ENCODE measurements at places on chromosomes 16 and 17.

GRCh38 chr17:57674894-57675293, 70.2 kb downstream of the CCDC182 start:
- no peak for DNase-seq

DNA sequence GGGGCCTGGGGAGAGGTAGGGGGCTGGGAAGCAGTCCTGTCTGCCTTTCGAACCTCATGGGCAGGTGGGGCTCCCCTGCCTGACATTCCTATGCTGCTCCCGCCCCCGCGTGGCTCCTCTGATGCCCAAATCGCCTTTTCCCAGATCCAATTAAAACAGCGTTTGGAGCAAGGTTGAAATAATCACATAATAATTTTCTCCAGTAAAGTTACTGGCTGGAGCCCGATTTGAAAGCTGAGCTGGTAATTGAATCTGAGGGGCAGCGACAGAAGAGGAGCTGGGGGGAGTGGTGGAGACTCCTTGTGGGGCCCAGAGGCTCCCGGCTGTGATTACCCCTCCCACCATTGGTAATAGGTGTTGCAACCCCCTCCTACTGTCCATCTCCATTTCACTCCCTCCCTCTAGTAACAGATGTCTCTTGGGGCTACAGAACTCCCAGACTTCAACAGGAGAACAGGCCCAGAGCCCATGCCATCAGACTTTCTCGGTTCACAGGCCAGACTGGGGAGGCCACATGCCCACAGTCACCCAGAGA, 38.9 kb upstream of the C1QL1 start:
- DNase-seq = no peak

- DNase-seq = no peak
Observed at GRCh38 chr17:81966343-81967243, 5.6 kb upstream of the NOTUM start.

- no peak for DNase-seq
Observed at GRCh38 chr17:73427198-73427597, 115.4 kb upstream of the CDC42EP4 start.

DNA sequence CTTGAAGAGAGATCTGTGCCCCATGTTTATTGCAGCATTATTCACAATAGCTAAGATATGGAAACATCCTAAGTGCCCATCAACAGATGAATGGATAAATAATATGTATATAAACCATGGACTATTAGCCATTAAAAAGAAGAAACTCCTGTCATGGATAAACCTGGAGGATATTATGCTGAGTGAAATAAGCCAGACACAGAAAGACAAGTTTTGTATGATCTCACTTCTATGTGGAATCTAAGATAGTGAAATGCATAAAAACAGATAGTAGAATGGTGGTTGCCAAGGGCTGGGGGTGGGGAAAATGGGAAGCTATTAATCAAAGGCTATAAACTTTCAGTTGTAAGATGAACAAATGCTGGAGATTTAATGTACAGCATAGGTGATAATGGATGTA, 19.9 kb upstream of the HEATR6 start:
- DNase-seq = no peak

- DNase-seq = no peak
Observed at GRCh38 chr17:39673335-39674081, 5.3 kb downstream of the PNMT start.

DNA sequence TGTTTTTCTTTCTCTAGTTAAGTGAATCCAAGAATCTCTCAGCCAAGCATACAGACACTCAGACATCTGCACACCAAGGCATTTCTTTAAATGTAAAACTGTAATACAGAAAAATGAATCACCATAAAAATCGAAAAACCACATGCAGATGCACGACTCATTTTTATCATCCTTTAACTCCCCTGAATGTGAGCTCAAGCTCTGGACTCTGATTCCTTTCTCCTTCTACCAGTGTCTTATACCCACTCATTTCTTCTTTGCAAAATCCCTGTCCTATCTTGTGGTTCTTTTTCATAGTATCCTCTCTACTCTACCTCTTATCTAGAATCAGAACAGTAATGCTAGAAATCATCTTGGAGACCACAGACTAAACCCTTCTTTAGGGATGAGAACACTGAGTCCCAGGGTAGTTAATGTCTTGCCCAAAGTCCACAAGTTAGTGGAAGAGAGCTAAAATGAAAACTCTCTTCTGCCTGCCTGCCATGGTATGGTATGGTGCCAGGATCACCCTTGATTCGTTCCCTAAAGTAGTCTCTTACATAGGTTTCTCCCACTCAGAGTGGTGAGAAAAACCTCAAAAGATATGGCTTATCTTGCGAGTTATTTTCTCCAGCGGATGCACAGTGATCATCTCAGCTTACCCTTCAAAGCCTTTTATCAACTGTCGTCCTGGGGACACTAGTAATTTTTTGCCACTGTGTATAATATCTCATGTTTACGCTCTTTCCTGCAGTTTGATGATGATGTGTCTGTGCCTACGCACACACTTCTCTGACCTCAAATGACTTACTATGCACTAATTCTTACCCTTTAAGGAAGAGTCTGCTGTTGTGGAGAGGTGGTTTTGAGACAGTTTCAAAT, 30.2 kb downstream of the BRD7 start:
- no peak for DNase-seq

Measured in activated naive CD8-positive, alpha-beta T cell treated with anti-CD3 and anti-CD28 coated beads, Interleukin-2, amount 50 U/mL, for 24 hours (primary cell).